SJCRH30 (cell line): ENCODE measurements at places on chromosomes 2 and 18.

DNA sequence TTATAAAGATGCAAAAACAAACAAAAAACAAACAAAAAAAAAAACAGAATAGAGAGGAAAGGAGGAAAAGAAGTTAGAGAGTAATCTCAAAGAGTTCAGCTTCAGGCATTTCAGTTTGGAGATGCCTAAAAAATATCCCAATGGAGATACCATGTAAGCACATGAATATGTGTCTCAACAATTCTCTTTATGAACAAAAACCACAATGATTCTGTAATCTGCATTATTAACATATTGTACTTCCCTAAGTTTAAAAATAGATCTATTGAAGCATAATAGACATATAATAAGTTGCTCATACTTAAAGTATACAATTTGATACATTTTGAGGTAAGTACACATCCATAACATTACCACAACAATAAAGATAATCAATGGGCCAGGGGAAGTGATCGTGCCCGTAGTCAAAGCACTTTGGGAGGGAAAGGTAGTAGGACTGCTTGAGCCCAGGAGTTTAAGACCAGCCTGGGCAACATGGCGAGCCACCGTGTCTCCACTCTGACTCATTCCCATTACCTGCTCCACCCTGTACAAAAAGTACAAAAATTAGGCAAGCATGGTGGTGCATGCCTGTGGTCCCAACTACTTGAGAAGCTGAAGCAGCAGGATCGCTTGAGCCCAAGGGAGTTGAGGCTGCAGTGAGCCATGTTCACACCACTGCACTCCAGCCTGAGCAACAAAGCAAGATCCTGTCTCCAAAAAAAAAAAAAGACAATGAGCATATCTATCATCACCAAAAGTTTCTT is 158.9 kb downstream of the ATAD2B start:
- DNase-seq: no peak

- no peak for DNase-seq
Observed at GRCh38 chr2:145715601-145716000, 1195.7 kb upstream of the ZEB2 start.

DNA sequence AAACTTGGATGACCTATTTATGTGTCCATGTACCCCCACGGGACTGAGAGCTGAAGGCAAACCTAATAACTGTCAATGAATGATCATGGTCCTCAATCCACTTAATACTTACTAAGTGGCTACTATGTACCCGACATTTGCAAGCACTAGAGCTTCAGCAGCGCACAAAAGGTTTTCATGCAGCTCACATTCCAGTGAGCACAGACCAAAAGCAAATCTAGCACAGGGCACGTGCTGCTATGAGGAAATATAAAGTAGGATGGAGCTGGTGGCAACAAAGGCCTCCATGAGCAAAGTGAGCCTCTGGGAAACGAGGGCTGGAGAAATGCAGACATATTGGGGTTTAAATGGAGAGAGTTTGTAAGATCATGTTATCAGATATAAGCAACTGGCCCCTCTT is 3.5 kb downstream of the SLC40A1 start:
- DNase-seq: no peak

GRCh38 chr2:209424199-209424701 is 403 bp downstream of the MAP2 start:
- no peak for DNase-seq

DNA sequence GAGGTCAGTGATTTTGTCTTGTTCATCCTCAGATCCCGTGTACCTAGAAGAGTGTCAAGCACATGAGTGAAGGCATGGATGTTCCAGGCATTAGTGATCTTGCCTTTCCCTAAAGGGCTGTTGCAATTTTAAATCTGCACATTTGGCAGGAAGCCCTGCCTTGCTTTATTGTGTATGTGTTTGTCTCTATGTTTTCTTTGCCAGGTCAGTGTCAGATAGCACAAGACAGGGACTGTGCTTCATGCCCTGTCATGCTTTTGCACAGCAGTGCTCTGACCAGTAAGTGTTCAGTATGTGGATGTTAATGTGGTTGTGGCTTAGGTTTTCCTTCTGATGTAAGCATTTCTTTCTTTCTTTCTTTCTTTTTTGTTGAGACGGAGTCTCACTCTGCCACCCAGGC is 131.5 kb downstream of the RGPD3 start:
- no peak for DNase-seq
